ENCODE measurements at places on chromosomes 3 and 15.

GRCh38 chr3:45795882-45796765 lies at the start of gene SLC6A20:
Gene SLC6A20 (minus strand): TSS chr3:45796536. CDS start chr3:45796419, 117 bp downstream.
- DNase-seq, result no peak

GRCh38 chr3:35393901-35394799 lies 245.2 kb upstream of the ARPP21 start:
- DNase-seq, result no peak

DNA sequence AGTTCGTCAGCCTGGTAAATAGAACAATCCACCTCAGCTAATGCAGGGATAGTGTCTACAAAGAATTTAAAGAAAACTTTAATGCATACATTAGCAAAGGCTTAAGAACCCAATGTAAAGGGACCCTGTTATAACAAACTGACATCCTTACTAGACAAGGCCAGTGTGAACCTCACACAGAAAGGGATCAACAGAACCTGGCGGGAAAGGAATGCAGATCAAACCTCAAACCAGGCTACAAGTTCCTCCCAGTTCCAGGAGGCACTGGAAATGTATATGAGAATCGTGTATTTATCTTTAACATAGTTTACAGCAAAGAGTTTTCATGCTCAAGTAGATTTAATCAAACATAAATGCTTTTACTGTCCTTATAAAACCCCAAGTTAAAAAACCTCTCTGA lies 37.6 kb upstream of the ATP11B start:
- no peak for DNase-seq

- no peak for DNase-seq
These were observed 51.1 kb downstream of the CGNL1 start for GRCh38 chr15:57427367-57427821.

- DNase-seq, result no peak
These were observed 794 bp downstream of the ARPP19 start for GRCh38 chr15:52567871-52568600.
